Aorta (tissue), 5 donors: ENCODE measurements at places on chromosomes 16 and 17. TPM values are rescaled to one million over a fixed set of nuclear protein-coding genes. Genes with fewer than 3 reads are reported as not detected.

- H3K36me3 ChIP-seq, result no peaks in the 10 kb centered on the region
- no peaks in the 10 kb centered on the region for H3K4me1 ChIP-seq
- H3K27me3 ChIP-seq, result no peaks in the 10 kb centered on the region
- no peak overlapping the region for H3K27ac ChIP-seq
- H3K4me3 ChIP-seq, result no peak overlapping the region
Observed at GRCh38 chr17:81437191-81437651, 42.0 kb downstream of the BAHCC1 start.

The CYGB gene
- total RNA-seq, result 22.4 TPM

- H3K4me1 ChIP-seq, result no peaks in the 10 kb centered on the region
- H3K4me3 ChIP-seq, result no peak overlapping the region
- H3K27me3 ChIP-seq, result no peaks in the 10 kb centered on the region
- DNase-seq, result no peak
- no peak overlapping the region for H3K27ac ChIP-seq
- no peaks in the 10 kb centered on the region for H3K36me3 ChIP-seq
Observed at GRCh38 chr17:57496382-57496781, 240.1 kb downstream of the MSI2 start.

- no peak overlapping the region for H3K4me3 ChIP-seq
- no peaks in the 10 kb centered on the region for H3K4me1 ChIP-seq
- H3K36me3 ChIP-seq, result no peaks in the 10 kb centered on the region
- DNase-seq, result no peak
Observed at GRCh38 chr17:77455891-77456260, 315.1 kb downstream of the SEC14L1 start.

- no peaks in the 10 kb centered on the region for H3K4me1 ChIP-seq
- no peak overlapping the region for H3K4me3 ChIP-seq
- DNase-seq, result no peak
- no peaks in the 10 kb centered on the region for H3K36me3 ChIP-seq
- no peak overlapping the region for H3K27ac ChIP-seq
- H3K27me3 ChIP-seq, result no peaks in the 10 kb centered on the region
Observed at GRCh38 chr17:54680410-54680809, 220.2 kb upstream of the TOM1L1 start.

The HOXB2 gene
- total RNA-seq, result 36.9 TPM

- H3K36me3 ChIP-seq, result no peaks in the 10 kb centered on the region
- no peak for DNase-seq
- peaks cover 3% of the 10 kb centered on the region for H3K4me1 ChIP-seq
Observed at GRCh38 chr17:20072692-20072992, 63.5 kb downstream of the SPECC1 start.

DNA sequence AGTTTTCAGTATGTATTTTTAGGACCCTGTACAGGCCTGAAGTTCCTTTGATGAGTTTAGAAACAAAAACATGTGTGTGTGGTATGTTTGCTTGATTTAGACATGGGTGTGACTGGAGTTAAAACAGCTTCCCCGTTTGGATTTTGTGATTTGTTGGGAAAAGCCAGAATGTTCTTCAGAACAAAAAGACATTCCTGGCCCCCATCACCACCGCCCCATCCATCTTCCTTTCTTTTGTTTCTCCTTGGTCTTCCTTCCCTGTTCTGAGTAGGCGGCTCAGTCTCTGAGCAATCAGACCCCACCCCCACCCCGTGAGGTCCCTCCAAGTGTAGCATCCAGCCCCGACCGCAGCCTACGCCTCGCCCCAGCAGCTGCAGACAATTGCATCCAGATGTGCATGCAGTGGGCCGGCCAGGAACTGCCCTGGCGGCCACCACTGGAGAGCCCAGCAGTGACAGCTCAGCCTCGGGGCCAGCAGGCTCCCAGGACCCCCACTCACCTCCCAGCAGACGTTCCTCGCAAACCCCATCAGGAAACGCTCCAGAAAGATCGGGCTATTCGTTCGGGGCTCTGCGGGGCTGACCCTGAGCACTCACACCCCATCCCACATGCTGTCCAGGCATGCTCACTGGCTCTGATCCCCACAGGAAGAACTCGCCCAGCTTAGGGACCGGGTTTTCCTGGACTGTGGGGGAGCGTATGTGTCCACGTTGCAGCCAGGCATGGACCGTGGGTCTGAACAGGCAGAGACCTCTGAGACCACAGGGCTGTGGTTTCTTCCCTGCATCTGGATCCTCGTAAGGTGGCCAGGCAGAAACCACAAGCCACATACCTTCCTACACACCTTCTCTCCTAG lies 99.8 kb upstream of the CDH5 start:
- no peak overlapping the region for H3K27ac ChIP-seq
- H3K27me3 ChIP-seq, result no peaks in the 10 kb centered on the region
- H3K36me3 ChIP-seq, result no peaks in the 10 kb centered on the region

GRCh38 chr16:14347706-14348105 lies 276.6 kb downstream of the MRTFB start:
- H3K27me3 ChIP-seq, result no peaks in the 10 kb centered on the region
- H3K27ac ChIP-seq, result no peak overlapping the region
- H3K36me3 ChIP-seq, result no peaks in the 10 kb centered on the region
- no peak overlapping the region for H3K4me3 ChIP-seq

DNA sequence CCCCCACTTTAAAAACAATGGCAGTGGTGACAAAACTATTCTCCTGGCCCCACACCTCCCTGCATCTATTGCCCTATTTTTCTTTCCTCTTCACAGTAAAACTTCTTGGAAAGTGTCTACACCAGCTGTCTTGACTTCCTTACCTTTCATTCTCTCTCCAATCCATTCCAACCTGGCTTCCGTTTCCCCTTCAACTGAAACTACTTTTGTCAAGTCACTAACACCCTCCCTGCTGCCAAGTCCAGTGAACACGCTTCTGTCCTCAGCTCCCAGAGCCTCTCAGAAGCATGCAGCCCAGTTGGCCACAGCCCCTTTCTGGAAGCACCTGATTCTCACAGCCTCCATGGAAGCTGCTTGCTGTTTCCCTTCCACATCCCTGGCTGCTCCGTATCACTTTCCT lies 4.0 kb upstream of the SCN4A start:
- no peaks in the 10 kb centered on the region for H3K36me3 ChIP-seq
- H3K4me1 ChIP-seq, result no peaks in the 10 kb centered on the region
- no peaks in the 10 kb centered on the region for H3K27me3 ChIP-seq
- H3K4me3 ChIP-seq, result no peak overlapping the region
- no peak for DNase-seq

DNA sequence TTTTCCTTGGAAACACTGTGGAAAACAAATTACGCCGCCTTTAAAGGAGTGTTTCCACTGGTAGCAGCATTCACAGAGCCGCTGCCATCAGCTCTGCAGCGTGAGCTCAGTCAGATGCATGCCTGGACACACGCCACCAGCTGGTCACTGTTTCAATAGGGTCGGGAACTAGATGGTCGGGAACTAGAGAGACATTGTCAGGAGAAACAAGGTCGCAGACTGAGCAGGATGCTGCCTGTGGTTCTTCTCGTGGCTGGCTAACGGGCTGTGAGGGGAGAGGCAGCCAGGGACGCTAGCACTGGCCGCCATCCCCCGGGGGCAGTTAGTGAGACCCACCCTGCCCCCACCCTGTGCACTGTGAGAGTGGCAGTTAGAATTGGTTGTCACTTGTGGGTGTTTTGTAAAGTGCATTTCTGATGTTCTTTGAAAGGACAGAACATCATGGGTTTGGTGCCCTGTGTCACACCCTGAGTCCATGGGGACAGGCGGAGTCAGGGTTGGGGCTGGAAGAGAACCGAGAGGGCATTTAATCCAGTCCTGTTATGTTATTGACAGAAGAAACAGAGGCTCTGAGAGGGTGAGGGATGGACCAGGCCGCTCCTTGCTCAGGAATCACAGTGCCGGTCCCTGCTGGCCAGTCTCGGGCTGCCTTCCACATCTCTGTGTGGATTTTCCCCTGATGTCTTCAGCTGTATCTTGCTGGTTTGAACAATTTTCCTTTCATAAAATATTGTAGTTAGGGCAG lies 86.3 kb downstream of the SPECC1 start:
- DNase-seq, result peak; percentile 83
- peak overlapping the region; percentile 12 for H3K27ac ChIP-seq
- H3K4me1 ChIP-seq, result peaks cover 13% of the 10 kb centered on the region
- H3K36me3 ChIP-seq, result no peaks in the 10 kb centered on the region
- no peaks in the 10 kb centered on the region for H3K27me3 ChIP-seq

DNA sequence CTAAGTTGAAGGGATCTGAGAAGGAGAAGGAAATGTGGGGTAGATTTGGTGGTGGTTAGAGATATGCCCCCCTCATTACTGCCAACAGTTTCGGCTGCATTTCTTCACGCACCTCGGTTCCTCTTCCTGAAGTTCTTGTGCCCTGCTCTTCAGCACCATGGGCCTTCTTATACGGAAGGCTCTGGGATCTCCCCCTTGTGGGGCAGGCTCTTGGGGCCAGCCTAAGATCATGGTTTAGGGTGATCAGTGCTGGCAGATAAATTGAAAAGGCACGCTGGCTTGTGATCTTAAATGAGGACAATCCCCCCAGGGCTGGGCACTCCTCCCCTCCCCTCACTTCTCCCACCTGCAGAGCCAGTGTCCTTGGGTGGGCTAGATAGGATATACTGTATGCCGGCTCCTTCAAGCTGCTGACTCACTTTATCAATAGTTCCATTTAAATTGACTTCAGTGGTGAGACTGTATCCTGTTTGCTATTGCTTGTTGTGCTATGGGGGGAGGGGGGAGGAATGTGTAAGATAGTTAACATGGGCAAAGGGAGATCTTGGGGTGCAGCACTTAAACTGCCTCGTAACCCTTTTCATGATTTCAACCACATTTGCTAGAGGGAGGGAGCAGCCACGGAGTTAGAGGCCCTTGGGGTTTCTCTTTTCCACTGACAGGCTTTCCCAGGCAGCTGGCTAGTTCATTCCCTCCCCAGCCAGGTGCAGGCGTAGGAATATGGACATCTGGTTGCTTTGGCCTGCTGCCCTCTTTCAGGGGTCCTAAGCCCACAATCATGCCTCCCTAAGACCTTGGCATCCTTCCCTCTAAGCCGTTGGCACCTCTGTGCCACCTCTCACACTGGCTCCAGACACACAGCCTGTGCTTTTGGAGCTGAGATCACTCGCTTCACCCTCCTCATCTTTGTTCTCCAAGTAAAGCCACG lies 28.3 kb downstream of the STH start:
- DNase-seq, result no peak
- no peaks in the 10 kb centered on the region for H3K27me3 ChIP-seq
- H3K4me1 ChIP-seq, result no peaks in the 10 kb centered on the region
- no peak overlapping the region for H3K4me3 ChIP-seq
- no peak overlapping the region for H3K27ac ChIP-seq

DNA sequence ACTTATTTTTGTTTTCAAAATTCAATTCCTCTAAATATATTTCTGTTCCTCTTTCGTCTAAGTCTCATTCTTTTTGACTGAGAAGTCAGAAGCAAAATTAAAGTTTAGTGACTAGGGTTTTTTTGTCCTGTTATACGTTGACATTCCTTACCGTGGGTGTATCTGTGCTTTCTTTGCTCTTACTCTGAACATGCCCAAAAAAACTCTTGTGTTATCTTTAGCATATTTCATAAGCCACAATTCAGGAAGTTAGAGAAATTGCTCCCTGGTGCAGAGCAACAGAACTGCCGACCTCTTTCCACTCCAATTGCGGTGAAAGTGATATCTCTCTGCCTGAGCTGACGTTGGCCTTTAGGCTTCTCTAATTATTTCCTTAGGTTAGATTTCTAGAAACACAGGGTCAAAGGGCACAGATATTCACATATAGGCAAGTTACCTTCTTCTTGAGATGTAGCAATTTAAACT lies 65.7 kb downstream of the CENPV start:
- H3K4me1 ChIP-seq, result no peaks in the 10 kb centered on the region
- peak overlapping the region; percentile 99 for H3K27ac ChIP-seq
- H3K36me3 ChIP-seq, result no peaks in the 10 kb centered on the region

GRCh38 chr17:5211458-5211857 lies 19.8 kb upstream of the ZNF594 start:
- no peaks in the 10 kb centered on the region for H3K4me1 ChIP-seq
- H3K4me3 ChIP-seq, result no peak overlapping the region
- no peak for DNase-seq
- H3K27ac ChIP-seq, result no peak overlapping the region
- H3K36me3 ChIP-seq, result peaks cover 3% of the 10 kb centered on the region
- no peaks in the 10 kb centered on the region for H3K27me3 ChIP-seq

The ATP2C2 gene
- not detected for total RNA-seq

GRCh38 chr17:31534223-31534888 lies 142.9 kb downstream of the RAB11FIP4 start:
- H3K27ac ChIP-seq, result no peak overlapping the region
- DNase-seq, result no peak

DNA sequence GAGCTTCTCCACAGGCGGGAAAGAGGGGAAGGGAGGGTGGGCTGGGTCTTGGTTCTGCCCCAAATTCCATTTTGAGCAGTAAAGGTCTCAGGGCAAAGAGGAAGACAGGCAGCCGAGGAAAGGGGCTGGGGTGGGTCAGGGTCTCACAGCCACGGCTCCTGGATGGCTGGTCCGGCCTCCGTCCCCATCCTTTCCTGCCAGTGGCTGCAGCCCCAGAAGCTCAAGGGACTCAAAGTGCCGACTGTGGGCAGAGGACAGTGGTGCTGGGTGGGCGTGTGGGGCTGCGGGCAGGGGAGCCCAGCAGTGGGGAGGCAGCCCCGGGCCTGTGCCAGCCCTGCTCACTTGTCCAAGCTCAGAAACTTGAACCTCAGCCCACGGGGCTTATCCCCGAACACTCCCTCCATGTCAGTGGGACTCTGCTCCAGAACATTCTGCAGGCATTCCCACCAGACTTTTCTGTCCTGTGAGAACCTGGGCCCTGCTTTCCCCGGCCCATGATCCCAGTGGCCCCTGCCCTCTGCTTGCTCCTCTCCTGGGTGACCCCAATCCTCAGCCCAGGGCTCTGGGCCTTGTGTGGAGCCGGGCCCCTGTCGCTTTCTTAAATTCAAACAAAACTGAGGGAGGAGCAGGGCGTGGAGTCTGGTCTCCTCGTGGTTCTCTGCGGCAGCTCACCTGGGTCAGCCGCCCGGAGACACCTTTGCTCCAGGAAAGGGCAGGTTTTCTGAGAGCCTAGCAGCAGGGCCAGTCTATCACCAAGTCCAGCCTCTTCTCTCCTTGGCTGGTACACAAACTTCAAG lies 117.8 kb upstream of the METRNL start:
- H3K36me3 ChIP-seq, result no peaks in the 10 kb centered on the region
- H3K4me3 ChIP-seq, result no peak overlapping the region
- no peaks in the 10 kb centered on the region for H3K27me3 ChIP-seq
- H3K27ac ChIP-seq, result no peak overlapping the region

GRCh38 chr16:13510425-13511151 lies 409.4 kb upstream of the ERCC4 start:
- H3K27me3 ChIP-seq, result no peaks in the 10 kb centered on the region
- H3K27ac ChIP-seq, result no peak overlapping the region

DNA sequence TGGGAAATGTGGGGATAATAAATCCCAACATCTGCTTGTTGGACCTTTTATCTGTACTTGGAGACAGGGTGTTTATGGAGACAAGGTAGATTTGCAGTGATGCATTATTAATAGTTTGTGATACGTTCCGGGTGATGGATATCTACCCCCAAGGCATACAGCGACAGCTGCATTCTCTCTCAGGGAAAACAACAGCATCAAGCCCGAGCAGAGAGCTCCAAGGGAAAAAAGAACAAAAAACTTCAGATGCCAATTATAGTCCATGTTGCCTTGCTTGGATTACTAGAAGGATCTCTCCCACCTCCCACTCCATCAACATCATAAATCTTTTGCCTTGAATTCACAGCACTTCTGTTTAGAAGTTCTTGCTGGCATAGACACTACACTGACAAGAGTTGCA lies 187.5 kb upstream of the CDH11 start:
- no peaks in the 10 kb centered on the region for H3K27me3 ChIP-seq
- no peak overlapping the region for H3K4me3 ChIP-seq
- no peaks in the 10 kb centered on the region for H3K36me3 ChIP-seq
- H3K27ac ChIP-seq, result no peak overlapping the region
